ENCODE measurements at places on chromosomes 1 and 21.

DNA sequence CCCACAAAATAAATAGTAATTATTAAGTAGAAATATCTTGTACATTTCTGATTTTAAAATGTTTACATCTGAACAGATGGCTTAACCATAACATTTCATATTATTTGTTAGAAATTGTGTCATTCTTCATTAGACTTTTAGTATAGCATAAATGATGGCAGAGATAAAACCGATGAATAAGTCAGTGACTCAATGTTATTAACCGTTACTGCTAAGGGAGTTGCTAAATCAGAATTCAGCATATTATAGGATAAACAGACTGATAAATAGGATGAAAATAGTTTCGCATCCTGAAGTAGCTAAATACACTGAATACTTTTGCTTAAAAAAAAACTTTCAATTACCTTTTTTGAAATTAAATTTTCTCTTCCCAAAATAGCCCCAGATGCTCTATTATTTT is 610.6 kb upstream of the ZP4 start:
- DNase-seq, result no peak

- no peak for DNase-seq
Observed at GRCh38 chr1:119139857-119140176, 636 bp downstream of the WARS2 start.

- no peak for DNase-seq
Observed at GRCh38 chr1:183360473-183360872, 57.7 kb downstream of the NMNAT2 start.

- DNase-seq, result no peak
Observed at GRCh38 chr1:198641501-198641900, 2.7 kb downstream of the PTPRC start.

DNA sequence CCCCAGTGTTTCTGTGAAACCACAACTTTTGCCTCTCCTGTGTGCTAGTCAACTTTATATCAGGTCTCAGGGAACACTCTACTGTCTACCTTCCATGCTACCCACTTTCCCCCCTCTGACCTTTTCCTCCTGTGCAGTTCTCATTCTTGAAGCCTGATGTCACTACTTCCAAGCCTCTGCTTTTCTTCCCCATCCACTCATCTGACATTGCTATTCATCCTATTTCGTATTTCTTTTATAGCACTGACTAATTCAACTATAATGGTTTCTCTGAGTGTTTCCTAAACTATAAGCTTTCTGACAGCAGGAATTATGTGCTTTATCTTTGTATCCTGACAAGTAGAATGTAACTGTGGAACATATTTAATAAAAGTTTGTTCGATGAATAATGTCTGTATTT is 18.2 kb upstream of the DPH5 start:
- no peak for DNase-seq

- DNase-seq, result no peak
Observed at GRCh38 chr1:231159963-231160761, 1.7 kb upstream of the TRIM67 start.

GRCh38 chr1:153232553-153232952 is 15.2 kb downstream of the PRR9 start:
- no peak for DNase-seq

GRCh38 chr1:212794561-212795014 is 2.9 kb downstream of the TATDN3 start:
- DNase-seq, result no peak
